Motor neuron (in vitro differentiated cells): ENCODE measurements at places on chromosomes 3 and 15.

GRCh38 chr3:117818592-117818991, 1109.0 kb downstream of the TUSC7 start:
- no peak for ATAC-seq

DNA sequence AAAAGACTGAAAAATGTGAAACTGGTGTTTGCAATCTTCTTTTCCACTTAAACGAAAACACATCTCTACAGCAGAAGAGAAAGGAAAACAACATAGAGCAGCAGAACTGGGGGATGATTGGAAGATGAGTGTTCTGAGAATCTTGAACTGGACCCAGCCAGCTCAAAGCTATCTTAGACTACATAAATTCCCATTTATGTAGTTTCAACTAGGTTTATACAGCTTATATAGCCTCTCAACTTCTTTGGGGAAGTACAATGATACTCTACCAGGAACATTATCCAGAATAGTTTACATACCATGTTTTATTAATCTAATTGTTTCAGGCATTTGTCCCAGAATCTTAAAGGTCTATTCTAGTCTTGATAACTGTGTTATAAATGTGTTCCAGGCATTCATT, 658.2 kb upstream of the LMCD1 start:
- no peak for ATAC-seq

DNA sequence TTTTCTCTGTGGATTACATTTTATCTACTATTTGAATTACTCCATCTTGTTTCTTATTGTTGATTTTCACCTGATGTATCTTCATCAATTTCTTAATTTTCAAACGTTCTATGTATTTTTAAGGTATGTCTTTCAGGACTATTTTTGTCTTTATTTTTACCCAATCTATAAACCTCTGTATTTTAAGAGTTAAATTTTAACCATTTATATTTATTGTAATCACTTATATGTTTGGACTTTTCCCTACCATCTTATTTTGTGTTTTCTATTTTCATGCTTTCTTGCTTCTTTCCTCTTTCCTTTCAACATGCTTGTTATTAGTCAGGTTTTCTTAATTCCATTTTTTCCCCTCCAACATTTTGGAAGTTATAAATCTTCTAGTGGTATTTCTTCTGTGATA, 49.5 kb upstream of the NR2E3 start:
- ATAC-seq: no peak

- no peak for ATAC-seq
These were observed 59.1 kb downstream of the FMN1 start for GRCh38 chr15:33135355-33135781.

DNA sequence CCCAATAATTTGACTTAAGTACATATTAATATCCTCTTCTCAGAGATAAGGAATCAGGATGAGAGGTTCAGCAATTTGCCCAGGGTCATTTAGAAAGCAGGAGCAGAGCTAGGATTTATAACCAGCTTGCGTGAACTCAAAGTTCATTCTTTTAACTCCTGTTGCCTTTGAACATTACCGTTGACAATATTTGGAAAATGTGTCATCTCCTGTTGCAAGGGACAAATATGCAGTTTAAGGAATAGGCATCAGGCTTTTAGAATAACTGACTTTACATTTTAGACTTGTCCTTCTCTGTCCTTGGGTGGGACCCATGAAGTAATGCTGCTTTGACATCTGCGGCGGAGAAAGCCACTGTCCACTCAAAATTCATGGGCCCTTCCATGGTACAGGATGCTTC, 252.2 kb upstream of the RGMA start:
- ATAC-seq: no peak

DNA sequence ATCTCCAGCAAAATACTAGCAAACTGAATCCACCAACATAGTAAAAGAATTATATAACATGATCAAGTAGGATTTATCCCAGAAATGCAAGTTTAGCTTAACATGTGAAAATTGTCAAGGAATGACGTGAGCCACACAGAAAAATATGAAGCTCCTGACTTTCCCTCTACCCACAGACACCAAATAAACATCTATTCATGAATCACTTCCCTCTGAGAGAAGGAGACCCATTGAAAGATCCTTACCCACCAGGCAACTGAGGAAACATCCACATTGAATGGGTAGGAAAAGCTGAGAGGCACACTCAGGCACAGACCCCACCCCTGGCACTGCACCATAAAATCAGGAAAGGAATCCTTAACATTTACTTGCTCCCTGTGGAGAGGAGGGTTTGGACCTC, 102.2 kb upstream of the MANF start:
- no peak for ATAC-seq

DNA sequence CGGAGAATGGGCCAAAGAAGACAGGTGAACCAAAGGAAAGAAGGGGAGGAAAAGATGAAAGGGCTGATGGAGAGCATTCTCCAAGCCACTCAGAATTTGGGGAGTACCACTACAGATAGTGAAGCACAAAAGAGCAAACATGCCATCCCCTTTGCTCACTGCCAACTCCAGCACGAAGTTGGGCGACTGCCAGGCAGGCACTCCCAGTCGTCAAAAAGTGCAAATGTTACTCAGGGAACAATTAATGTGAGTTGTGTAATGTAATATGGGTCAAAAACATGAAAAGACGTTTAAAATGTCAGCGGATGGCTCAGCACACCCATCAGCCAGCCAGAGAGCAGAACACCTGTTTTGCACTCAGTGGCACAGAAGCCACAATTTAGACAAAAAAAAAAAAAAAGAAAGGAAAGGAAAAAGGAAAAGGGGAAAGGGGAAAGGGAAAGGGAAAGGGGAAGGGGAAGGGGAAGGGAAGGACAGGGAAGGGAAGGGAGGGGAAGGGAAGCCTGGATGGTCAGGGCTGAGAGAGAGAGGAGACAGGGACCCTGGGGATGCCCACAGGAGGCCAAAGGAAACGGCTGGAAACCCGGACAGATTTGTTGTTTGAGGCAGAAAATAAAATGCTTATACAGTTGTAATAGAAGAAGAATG, 82.7 kb downstream of the COL8A1 start:
- no peak for ATAC-seq

DNA sequence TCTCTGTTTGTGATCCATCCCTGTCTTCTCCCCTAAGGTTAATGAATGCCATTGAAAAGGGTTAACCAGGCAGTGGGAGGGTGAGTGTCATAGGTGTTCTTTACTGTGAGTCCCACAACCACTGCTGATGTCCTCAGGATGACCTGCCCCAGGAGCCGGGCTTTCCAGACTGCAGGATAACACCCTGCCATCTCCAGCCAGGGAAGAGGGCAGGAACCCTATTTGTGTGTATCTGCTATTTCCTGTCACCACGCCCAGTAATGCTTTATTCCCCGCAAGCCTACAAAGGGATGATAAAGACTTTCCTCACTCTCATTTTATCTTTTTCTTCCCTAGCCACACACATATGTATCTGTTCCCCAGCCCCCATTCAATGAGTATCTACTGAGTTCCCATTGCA, 15.6 kb upstream of the CTXND1 start:
- ATAC-seq: no peak

DNA sequence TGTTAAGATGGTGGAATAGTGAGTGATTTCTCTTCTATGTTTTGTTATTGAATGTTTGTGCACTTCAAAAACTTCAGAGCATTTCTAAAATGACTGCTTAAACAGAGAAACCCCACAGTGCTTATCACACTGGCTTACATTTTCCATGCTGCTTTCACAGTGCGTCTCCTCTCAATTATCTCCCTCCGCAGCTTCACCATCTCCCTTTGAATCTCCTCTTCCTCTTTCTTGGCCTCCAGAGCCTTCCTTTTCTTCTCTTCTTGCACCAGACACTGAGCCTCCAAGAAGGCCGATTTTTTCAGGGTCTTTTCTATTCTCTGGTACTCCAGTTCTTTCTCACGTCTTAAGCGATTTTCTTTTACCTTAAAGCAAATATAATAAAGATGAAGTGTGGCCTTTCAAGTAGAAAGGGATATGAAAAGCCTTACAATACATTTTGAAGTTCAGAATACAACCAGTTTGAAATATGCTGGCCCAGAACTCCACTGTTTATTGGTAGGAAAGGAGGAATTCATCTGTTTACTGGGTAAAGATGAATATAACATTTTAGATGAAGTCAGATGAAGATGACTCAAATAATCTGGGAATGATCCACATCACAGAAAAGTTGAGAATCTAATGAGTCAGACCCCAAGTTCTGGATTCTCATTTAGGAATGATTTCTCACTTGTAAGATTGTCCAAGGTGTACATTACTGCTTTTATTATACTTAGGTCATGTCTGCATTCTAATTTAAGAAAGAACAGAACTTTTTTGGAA, 21.4 kb downstream of the CCDC191 start:
- no peak for ATAC-seq
